Cardiac muscle cell (in vitro differentiated cells and primary cell): ENCODE measurements at places on chromosomes 13 and 19. TPM values are rescaled to one million over a fixed set of nuclear protein-coding genes. Genes with fewer than 3 reads are reported as not detected.

GRCh38 chr19:771332-771785, 20.4 kb downstream of the MISP start:
- H3K27ac ChIP-seq: no peak overlapping the region
- no peaks in the 10 kb centered on the region for H3K4me1 ChIP-seq
- no peaks in the 10 kb centered on the region for H3K27me3 ChIP-seq

GRCh38 chr19:43735957-43736356, 18.8 kb downstream of the SMG9 start:
- H3K4me1 ChIP-seq: no peaks in the 10 kb centered on the region
- H3K4me3 ChIP-seq: no peak overlapping the region
- no peak for DNase-seq
- H3K36me3 ChIP-seq: peaks cover 44% of the 10 kb centered on the region
- H3K27me3 ChIP-seq: no peaks in the 10 kb centered on the region

- no peaks in the 10 kb centered on the region for H3K4me1 ChIP-seq
- DNase-seq: no peak
- no peaks in the 10 kb centered on the region for H3K27me3 ChIP-seq
- no peak overlapping the region for H3K4me3 ChIP-seq
- H3K27ac ChIP-seq: no peak overlapping the region
Observed at GRCh38 chr19:3649888-3650287, 23.3 kb upstream of the CACTIN start.

GRCh38 chr13:69872321-69873047, 235.1 kb upstream of the ATXN8OS start:
- DNase-seq: no peak
- no peak overlapping the region for H3K4me3 ChIP-seq
- H3K27me3 ChIP-seq: no peaks in the 10 kb centered on the region
- H3K36me3 ChIP-seq: no peaks in the 10 kb centered on the region
- no peaks in the 10 kb centered on the region for H3K4me1 ChIP-seq
- no peak overlapping the region for H3K27ac ChIP-seq

Gene SEMA6B
- total RNA-seq: 74.8 and 130 TPM in 2 replicates

DNA sequence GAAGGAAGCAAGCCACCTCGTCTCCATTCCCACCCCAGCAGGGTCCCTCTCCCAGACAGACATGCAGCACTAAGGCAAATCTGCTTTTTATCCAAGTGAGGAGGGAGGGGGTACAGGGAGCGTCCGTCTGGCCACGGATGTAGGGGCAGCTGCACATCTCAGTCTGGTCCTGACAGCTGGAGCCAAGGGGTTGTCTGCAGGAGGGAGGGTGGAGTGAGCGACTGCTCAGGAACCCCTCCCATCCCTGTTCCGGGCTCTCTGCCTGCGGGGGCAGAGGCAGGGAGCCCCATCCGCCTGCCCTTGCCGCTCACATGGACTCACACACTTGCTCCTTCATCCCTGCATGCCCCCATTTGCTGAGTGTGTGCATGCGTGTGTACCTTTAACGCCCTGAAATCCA, 2.5 kb downstream of the TMEM190 start:
- H3K4me3 ChIP-seq: no peak overlapping the region
- no peaks in the 10 kb centered on the region for H3K36me3 ChIP-seq
- no peaks in the 10 kb centered on the region for H3K4me1 ChIP-seq
- DNase-seq: no peak

- no peaks in the 10 kb centered on the region for H3K4me1 ChIP-seq
- no peaks in the 10 kb centered on the region for H3K27me3 ChIP-seq
- no peak overlapping the region for H3K27ac ChIP-seq
Observed at GRCh38 chr19:58332697-58333096, 5.9 kb downstream of the ZSCAN22 start.

GRCh38 chr19:56076498-56076897, 44.6 kb downstream of the ZNF787 start:
- DNase-seq: peak; percentile 64
- H3K27me3 ChIP-seq: no peaks in the 10 kb centered on the region
- H3K4me1 ChIP-seq: no peaks in the 10 kb centered on the region
- no peaks in the 10 kb centered on the region for H3K36me3 ChIP-seq

DNA sequence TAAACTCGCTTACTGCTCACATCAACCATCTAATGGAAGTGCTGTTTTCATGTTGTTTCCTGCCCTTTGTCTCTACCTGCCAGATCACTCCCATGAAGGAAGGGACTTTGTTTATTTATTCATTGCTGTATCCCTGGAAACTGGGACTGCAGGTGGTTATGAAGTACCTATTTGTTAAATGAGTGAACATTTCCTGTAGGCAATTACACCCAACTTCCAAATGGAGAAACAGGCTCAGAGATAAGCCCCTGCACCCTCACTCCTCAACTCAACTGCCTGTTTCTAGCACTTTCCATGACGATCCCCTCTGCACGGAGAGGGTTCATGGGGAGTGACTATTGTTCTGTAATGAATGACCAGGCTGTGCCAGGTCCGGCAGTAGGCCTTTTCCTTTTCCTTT, 1.9 kb upstream of the SELENOW start:
- H3K4me1 ChIP-seq: peaks cover 11% of the 10 kb centered on the region
- H3K36me3 ChIP-seq: peaks cover 10% of the 10 kb centered on the region
- H3K27ac ChIP-seq: no peak overlapping the region
- H3K4me3 ChIP-seq: no peak overlapping the region
- DNase-seq: no peak

Gene EPS8L1
- total RNA-seq: 2.0 and 3.9 TPM in 2 replicates

DNA sequence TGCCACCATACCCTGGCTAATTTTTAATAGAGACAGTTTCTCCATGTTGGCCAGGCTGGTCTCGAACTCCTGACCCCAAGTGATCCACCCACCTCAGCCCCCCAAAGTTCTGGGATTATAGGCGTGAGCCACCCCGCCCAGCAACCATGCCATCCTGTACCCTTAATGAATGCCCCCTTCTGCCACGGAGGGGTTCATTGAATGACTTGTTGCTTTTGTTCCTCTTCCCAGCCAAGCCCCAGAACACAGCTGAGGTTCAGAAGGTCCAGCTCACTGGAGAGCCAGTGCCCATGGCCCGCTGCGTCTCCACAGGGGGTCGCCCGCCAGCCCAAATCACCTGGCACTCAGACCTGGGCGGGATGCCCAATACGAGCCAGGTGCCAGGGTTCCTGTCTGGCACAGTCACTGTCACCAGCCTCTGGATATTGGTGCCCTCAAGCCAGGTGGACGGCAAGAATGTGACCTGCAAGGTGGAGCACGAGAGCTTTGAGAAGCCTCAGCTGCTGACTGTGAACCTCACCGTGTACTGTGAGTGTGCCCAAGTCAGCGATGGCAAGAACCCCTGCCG, 6.0 kb downstream of the PVR start:
- H3K27me3 ChIP-seq: no peaks in the 10 kb centered on the region
- no peak for DNase-seq
- no peaks in the 10 kb centered on the region for H3K4me1 ChIP-seq
- H3K36me3 ChIP-seq: peaks cover 15% of the 10 kb centered on the region
- H3K4me3 ChIP-seq: no peak overlapping the region

Gene SUGT1
- total RNA-seq: 24.1 and 32.9 TPM in 2 replicates

DNA sequence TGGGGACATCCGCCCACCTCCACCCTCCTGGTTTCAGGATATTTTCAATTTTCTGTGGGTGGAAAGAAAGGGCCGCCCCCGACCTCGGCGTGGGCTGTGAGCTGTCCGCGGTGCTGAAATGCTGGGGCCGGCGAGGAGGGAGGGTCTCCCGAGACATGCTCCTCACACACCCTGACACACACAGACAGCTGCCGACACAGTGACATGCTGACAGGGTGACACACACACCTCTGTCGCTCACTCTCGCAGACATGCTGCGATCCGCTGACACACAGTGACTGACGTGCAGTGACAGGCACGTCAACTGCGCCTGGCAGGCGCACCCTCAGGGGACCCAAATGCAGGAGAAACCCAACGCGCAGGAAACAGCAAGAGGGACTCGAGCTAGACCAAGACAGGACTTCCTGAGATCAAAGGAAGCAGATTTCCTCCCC, 25.1 kb upstream of the MEIS3 start:
- DNase-seq: peak; percentile 68
- no peak overlapping the region for H3K27ac ChIP-seq
- H3K4me1 ChIP-seq: no peaks in the 10 kb centered on the region
- peaks cover 45% of the 10 kb centered on the region for H3K27me3 ChIP-seq
- H3K36me3 ChIP-seq: no peaks in the 10 kb centered on the region
- H3K4me3 ChIP-seq: no peak overlapping the region

DNA sequence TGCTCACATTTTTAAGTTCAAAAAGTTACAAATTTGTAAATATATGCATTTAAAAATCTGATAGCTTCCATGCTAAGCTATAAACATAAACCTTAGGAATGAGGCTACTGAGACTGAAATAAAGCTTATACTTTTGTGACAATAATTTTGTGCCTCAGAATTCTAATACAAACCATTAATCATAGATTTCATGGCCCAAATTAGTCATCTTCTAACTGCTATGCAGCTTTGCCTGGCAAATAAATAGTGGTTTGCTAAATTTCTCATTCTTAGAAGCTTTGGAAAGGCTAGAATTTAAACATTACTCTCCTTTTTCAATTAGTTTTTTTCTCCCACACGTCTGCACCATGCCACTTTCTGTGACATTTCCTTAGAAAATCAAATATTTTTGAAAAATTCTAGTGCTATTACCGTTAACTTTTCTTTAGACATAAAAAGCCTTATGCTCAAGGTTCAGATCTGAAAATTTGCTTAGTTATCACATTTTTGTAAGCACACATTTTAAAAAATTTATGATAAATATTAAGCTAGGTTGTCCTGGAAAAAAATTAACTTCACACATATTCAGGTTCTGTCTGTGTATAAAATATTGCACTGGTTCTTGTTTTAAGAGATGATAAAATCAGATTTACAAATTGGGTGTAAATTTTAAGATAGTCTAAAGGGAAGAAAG, 46.9 kb downstream of the FNDC3A start:
- no peaks in the 10 kb centered on the region for H3K27me3 ChIP-seq
- no peak overlapping the region for H3K4me3 ChIP-seq
- no peak overlapping the region for H3K27ac ChIP-seq
- no peaks in the 10 kb centered on the region for H3K4me1 ChIP-seq
- DNase-seq: no peak

Gene SIAH3
- 2.2 and 3.9 TPM in 2 replicates for total RNA-seq

Gene NTF4
- total RNA-seq: 11.8 TPM in 2 replicates

- H3K4me1 ChIP-seq: no peaks in the 10 kb centered on the region
- H3K4me3 ChIP-seq: peak overlapping the region; percentile 84
- no peaks in the 10 kb centered on the region for H3K36me3 ChIP-seq
- no peak overlapping the region for H3K27ac ChIP-seq
- H3K27me3 ChIP-seq: peaks cover 6% of the 10 kb centered on the region
Observed at GRCh38 chr19:7294558-7295212, 471 bp upstream of the INSR start.

- no peak for DNase-seq
- H3K27ac ChIP-seq: no peak overlapping the region
- no peak overlapping the region for H3K4me3 ChIP-seq
- no peaks in the 10 kb centered on the region for H3K36me3 ChIP-seq
- H3K4me1 ChIP-seq: no peaks in the 10 kb centered on the region
Observed at GRCh38 chr13:95360464-95361097, 59.3 kb upstream of the ABCC4 start.

DNA sequence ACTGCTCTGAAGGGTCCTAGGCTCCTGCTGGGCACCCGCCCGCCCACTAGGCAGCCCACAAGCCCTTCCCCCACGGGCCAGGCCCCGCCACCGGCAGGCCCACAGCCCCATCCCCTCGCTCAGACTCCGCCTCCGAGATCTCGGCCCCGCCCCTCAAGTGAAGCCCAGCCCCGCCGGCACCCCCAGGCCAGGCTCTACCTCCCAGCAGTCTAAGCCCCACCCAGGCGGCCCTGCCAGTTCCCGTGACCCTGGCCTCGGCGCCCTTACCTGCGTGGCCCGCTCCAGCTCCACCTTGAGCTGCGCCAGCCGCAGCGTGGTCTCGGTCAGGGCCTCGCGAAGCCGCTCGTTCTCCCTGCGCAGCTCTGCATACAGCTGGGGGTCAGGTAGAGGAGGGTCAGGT, 16.3 kb downstream of the EPS8L1 start:
- H3K27me3 ChIP-seq: no peaks in the 10 kb centered on the region
- H3K4me3 ChIP-seq: no peak overlapping the region
- no peaks in the 10 kb centered on the region for H3K4me1 ChIP-seq

- H3K4me1 ChIP-seq: no peaks in the 10 kb centered on the region
- DNase-seq: no peak
- no peak overlapping the region for H3K27ac ChIP-seq
- no peaks in the 10 kb centered on the region for H3K27me3 ChIP-seq
- no peaks in the 10 kb centered on the region for H3K36me3 ChIP-seq
Observed at GRCh38 chr13:23852351-23852750, 36.8 kb downstream of the MIPEP start.

GRCh38 chr13:103055166-103055565, 11.1 kb downstream of the SLC10A2 start:
- no peak overlapping the region for H3K4me3 ChIP-seq
- DNase-seq: no peak
- no peak overlapping the region for H3K27ac ChIP-seq
- H3K27me3 ChIP-seq: no peaks in the 10 kb centered on the region
- H3K4me1 ChIP-seq: no peaks in the 10 kb centered on the region
- H3K36me3 ChIP-seq: no peaks in the 10 kb centered on the region

DNA sequence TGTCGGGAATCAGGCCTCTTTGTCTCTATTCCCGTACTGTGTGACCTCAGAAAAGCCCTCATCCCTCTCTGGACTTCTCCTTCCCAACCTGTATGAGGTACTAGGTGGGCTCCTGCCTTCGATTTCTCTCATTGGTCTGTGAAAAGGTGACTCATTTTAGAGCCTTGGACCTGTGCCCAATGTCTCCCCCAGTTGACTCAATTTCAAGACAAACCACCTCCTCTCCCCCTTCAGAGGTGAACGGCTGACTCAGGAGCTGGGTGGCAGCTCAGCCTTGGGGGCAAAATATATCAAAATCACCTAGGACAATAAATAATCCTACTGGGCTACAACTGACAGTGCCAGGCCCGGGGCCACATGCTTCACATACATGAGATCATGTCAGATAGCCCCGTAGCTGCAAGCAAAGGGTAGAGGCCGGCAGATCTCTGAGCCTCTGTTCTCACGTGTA, 630 bp downstream of the COQ8B start:
- DNase-seq: no peak
- H3K27ac ChIP-seq: peak overlapping the region; percentile 95
- H3K4me3 ChIP-seq: peak overlapping the region; percentile 66
- H3K4me1 ChIP-seq: peaks cover 14% of the 10 kb centered on the region
- H3K36me3 ChIP-seq: no peaks in the 10 kb centered on the region

GRCh38 chr13:20182231-20182846, 10.4 kb downstream of the GJB2 start:
- H3K36me3 ChIP-seq: no peaks in the 10 kb centered on the region
- DNase-seq: peak; percentile 84
- H3K27me3 ChIP-seq: no peaks in the 10 kb centered on the region
- peaks cover 13% of the 10 kb centered on the region for H3K4me1 ChIP-seq

GRCh38 chr19:5628919-5629481, 6.1 kb downstream of the SAFB start:
- H3K27me3 ChIP-seq: no peaks in the 10 kb centered on the region
- no peak for DNase-seq
- H3K27ac ChIP-seq: no peak overlapping the region

GRCh38 chr19:4452230-4452990, 5.2 kb downstream of the UBXN6 start:
- H3K27me3 ChIP-seq: no peaks in the 10 kb centered on the region
- no peak overlapping the region for H3K4me3 ChIP-seq
- peaks cover 38% of the 10 kb centered on the region for H3K36me3 ChIP-seq
- H3K4me1 ChIP-seq: peaks cover 13% of the 10 kb centered on the region
- no peak overlapping the region for H3K27ac ChIP-seq
- DNase-seq: no peak
